Activated naive CD8-positive, alpha-beta T cell treated with anti-CD3 and anti-CD28 coated beads for 36 hours (primary cell): ENCODE measurements at places on chromosomes 1 and 21. TPM values are rescaled to one million over a fixed set of nuclear protein-coding genes. Genes with fewer than 3 reads are reported as not detected.

GRCh38 chr1:32474954-32475353 is 10.1 kb downstream of the ZBTB8B start:
- H3K4me3 ChIP-seq: no peak overlapping the region
- no peak overlapping the region for H3K27ac ChIP-seq
- H3K4me1 ChIP-seq: no peaks in the 10 kb centered on the region
- H3K36me3 ChIP-seq: no peaks in the 10 kb centered on the region

Gene LCE1D
- not detected for total RNA-seq

DNA sequence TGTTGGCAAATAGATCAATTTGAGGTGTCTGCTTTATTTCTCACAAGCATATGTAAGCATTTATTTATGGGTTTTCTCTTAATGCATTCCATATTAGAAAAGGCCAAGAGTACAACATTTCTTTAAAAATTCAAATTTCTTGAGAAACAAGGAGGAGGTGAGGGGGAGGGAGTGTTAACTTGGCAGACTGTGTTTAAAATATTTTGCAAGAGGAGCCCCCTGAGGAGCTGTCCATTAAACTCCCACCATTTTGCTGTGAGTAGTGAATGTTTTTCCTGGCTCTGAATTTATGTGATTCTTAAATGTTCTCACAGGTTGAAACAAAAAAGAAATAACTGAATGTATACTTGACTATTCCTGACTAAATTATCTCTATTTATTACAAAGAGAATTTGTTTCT is 363.8 kb downstream of the PTPRC start:
- no peaks in the 10 kb centered on the region for H3K36me3 ChIP-seq
- DNase-seq: no peak
- H3K4me1 ChIP-seq: no peaks in the 10 kb centered on the region
- H3K27me3 ChIP-seq: no peaks in the 10 kb centered on the region
- H3K4me3 ChIP-seq: no peak overlapping the region

DNA sequence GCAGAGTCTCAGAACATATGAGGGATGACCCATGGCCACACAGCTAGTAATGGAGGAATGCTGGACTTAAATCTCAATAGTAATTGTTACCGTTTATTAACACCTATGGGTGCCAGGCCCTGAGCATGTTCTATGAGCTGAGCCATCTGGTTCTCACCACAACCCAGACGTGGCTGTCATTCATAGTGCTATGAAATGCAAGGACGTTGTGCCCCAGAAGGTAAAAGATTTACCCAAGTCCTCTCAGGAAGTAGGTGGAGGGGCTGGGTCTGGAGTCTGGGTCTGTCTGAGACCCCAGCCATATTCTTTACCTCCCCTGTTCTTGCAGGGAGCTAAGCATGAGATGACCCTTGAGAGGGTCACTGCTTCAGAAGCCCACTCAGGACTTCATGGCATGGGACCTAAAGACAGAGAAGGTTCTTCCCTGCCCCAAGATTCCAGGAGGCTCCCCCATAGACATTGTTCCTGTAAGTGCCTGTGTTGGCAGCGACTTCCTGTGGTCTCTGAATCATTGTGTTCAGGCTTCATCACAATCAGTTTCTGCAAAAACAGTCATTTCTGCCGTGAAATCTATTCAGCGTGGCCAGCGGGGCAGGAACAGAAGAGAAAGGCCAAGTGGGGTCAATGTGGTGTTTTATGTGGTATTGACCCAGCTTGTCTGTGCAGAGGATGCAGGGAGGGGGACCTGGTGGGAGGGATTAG is 475.4 kb downstream of the PTPRU start:
- H3K36me3 ChIP-seq: no peaks in the 10 kb centered on the region
- H3K27ac ChIP-seq: no peak overlapping the region
- DNase-seq: peak; percentile 41
- H3K4me1 ChIP-seq: peaks cover 14% of the 10 kb centered on the region

DNA sequence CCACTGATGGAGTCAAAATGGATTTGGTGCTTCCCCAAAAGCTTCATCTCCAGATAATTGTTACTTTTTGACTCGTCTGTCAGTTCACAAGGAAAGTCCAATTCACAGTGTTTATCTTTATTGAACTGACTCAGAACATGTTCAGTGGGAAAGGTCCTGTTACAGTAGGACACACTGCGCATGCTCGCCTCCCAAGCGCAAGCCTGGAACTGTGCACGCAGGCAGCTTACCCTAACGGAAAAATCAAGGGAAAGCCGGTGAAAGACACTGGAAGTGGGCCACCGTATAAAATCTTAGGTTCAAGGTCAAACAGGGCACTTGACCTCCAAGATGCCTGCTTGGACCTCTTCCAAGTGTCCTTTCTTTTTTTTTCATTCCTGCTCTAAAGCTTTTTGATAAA is 174.6 kb downstream of the USP25 start:
- H3K27me3 ChIP-seq: peaks cover 10% of the 10 kb centered on the region
- DNase-seq: no peak
- H3K36me3 ChIP-seq: no peaks in the 10 kb centered on the region
- H3K4me1 ChIP-seq: no peaks in the 10 kb centered on the region

- peaks cover 15% of the 10 kb centered on the region for H3K4me1 ChIP-seq
- H3K36me3 ChIP-seq: peaks cover 19% of the 10 kb centered on the region
- H3K27ac ChIP-seq: no peak overlapping the region
- no peak overlapping the region for H3K4me3 ChIP-seq
These were observed 4.9 kb downstream of the ARID1A start for GRCh38 chr1:26700711-26701110.

Gene OR10K2
- total RNA-seq: not detected

Gene AGRN
- total RNA-seq: 30.4 TPM

Gene OR14K1
- not detected for total RNA-seq

Gene LDLRAD1
- total RNA-seq: not detected

GRCh38 chr1:7510389-7510931 is 260.6 kb upstream of the VAMP3 start:
- no peaks in the 10 kb centered on the region for H3K27me3 ChIP-seq
- H3K36me3 ChIP-seq: no peaks in the 10 kb centered on the region
- no peak for DNase-seq
- H3K4me1 ChIP-seq: no peaks in the 10 kb centered on the region
- no peak overlapping the region for H3K4me3 ChIP-seq

Gene RAB25
- total RNA-seq: 0.99 TPM

GRCh38 chr1:225380691-225381090 is 47.1 kb downstream of the LBR start:
- peaks cover 6% of the 10 kb centered on the region for H3K36me3 ChIP-seq
- DNase-seq: no peak
- no peak overlapping the region for H3K4me3 ChIP-seq
- no peaks in the 10 kb centered on the region for H3K27me3 ChIP-seq
- no peaks in the 10 kb centered on the region for H3K4me1 ChIP-seq
